Large intestine (tissue), 12 donors: ENCODE measurements at places on chromosomes 2 and 18. TPM values are rescaled to one million over a fixed set of nuclear protein-coding genes. Genes with fewer than 3 reads are reported as not detected.

Gene GMPPA
- polyA plus RNA-seq: 54.0 TPM

DNA sequence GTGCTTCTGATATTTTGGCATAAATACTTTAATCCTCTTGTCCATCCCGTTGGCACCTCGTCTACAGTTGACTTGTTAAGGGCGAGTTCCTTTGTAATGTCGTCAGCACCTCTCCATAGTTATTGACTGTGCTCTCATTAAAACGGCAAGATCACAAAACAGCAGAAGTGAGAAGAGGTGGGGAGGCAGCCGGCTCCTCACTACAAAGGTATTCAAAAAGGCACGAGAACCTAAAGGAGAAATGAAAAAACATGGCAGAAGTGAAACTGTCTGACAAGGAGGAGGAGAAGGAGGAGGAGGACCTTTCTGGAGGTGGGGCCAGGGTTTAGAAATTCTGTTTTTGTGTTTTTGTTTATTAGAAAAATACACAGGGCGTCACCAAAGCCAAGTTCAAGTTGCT is 235.6 kb downstream of the BCL11A start:
- no peak for DNase-seq
- no peak overlapping the region for H3K4me3 ChIP-seq
- H3K27ac ChIP-seq: no peak overlapping the region
- peaks cover 13% of the 10 kb centered on the region for H3K4me1 ChIP-seq

- no peak overlapping the region for H3K27ac ChIP-seq
- no peaks in the 10 kb centered on the region for H3K4me1 ChIP-seq
- DNase-seq: no peak
- no peaks in the 10 kb centered on the region for H3K27me3 ChIP-seq
- no peak overlapping the region for H3K4me3 ChIP-seq
- no peaks in the 10 kb centered on the region for H3K36me3 ChIP-seq
Measured at GRCh38 chr18:55999641-56000040, 411.6 kb upstream of the TCF4 start.

- no peaks in the 10 kb centered on the region for H3K27me3 ChIP-seq
- no peaks in the 10 kb centered on the region for H3K4me1 ChIP-seq
- H3K27ac ChIP-seq: no peak overlapping the region
- H3K4me3 ChIP-seq: no peak overlapping the region
- no peak for DNase-seq
Measured at GRCh38 chr18:34339155-34339554, 114.4 kb upstream of the NOL4 start.

- peaks cover 1% of the 10 kb centered on the region for H3K27me3 ChIP-seq
- DNase-seq: no peak
- H3K4me1 ChIP-seq: no peaks in the 10 kb centered on the region
- H3K27ac ChIP-seq: no peak overlapping the region
- H3K4me3 ChIP-seq: no peak overlapping the region
Measured at GRCh38 chr2:234275515-234275914, 221.4 kb downstream of the ARL4C start.
